ENCODE measurements at places on chromosomes 13 and 19.

DNA sequence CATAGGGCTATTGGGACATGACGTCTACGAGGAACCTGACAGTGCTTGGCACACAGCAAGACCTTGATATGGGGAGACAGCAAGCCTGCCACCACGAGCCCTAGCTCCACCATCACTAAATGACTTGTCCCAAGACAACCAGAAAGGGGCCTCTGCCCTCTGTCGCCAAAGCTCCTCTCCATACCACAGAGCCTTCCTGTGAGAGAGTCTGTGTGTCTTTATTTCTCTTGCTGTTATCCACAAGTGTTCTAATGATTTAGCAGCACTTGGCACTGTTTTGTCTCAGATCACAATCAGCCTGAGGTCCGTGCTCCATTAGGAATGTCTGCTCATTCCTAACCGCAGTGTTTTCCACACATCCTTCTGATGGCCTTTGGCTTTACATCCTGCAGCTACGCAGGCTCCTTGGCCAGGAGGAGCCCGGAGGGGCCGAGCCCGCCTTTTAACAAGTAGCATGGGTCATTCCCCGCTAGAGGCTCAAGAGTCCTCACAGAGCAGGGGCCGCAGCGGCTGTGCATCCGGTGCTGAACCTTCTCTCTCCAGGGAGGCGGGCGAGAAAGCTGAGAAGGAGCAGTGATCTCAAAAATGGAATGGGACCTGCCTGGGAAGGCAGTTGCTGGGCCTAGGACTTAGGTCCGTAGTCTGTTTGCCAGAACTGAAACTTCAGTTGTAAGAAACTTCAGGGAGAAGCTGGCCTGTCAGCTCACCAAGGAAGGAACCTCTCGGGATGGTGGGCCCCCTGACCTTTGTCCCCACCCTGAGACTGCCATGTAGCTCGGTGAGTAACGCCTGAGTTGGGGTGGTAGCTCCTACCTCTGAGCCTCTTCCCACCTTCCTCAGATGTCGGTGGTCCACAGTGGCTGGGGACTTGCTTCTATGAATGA lies 61.1 kb upstream of the HMGB1 start:
- DNase-seq = no peak

DNA sequence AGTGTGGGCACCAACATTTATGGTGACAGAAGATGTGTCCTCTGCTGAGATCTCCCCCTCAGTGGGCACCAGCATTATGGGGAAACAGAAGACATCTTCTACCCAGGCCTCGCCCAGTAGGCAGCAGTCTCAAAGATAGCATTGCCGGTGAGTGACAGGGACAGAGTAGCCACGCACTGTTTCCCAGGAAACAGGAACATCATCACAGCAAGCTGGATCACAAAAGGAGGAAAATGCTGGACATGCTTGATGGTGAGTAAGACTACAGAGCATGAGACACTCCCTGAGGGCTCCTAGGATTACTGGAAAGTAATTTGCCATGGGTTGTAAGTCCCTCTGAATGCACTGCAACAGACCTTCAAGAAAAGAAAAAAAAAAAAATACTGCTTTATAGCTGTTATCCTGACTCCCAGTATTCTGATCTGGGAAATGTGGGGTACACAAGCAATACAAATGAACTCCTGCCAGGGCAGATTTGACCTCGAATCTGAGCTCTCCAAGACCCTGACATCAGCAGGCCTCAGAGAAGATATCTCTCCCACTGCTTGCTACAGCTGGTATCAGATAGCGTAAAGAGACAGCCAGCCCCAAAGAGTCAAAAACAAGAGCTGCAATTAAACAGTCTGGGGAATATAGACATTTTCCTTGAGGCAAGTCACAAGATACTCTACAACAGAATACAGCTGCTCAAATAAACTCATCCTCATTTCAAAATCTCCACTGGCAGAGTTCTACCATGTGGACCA lies 180.4 kb downstream of the RBM26 start:
- DNase-seq = no peak

GRCh38 chr13:49693877-49694276 lies 2.6 kb upstream of the EBPL start:
- no peak for DNase-seq

GRCh38 chr19:35852029-35852780 lies at the start of gene NPHS1:
TSS of gene NPHS1 (minus strand) at chr19:35852504. CDS start at chr19:35851837, 667 bp downstream.
- no peak for DNase-seq

DNA sequence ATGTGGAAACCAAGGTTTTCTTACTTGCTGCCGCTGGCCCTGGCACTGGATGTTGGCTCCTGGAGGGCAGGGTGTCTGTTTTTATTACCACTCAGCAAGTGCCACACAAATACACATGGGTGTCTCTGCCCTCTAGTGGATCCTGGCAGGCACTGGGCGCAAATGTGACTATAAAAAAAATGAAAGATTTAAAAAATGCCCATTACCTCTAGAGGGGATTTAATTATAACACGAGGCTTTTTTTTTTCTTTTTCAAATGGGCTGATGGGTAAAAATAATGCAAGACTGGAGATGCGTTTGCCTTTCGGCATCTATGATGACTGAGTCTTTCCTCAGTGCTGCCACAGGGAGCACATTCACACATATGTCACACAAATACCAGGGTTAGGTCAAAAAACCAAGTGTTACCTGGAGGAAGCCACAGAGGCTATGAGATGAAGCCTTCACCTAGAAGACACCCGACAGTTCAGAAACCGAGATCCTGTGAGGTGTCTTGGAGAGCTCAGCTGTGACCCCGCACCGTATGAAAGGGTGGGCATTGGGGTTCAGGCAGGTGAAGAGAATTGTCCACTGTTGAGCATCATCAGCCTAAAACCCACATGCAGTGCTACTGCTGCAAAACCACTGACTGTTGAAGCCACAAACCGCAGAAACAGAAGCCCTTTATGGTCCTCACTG lies 25.7 kb downstream of the CHAMP1 start:
- DNase-seq = no peak

DNA sequence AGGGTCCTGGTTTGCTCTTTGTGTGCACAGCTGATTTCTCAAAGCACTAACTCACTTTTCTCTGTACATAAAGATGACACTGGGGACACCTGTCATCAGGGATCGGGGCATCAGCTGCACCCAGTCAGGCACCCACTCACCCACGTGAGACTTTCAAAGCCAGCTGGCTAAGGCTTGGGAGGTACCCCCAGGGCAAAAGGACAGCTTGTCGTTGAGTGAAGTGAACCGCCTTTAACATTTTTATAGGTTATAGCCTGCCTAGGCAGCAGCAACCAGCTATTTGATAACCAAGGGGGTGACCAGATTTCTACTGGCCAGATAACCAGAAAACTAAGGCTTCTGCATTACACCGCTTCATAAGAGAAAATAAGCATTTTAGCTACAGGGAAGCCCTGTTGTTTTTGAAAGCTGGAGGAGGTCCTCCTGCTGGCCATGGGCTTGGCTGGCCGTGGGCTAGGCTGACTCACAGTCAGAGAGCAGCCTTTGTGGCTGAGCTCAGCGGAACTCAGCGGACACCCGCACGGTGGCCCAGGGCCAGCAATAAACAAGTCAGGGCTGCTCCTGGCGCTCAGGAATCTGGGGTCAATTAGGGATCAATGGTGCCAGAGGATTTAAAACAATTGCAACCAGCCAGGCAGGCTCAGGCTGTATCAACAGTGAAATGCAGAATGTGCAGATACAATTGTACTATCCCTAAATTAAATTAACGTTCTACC lies 57.1 kb downstream of the ALOX5AP start:
- DNase-seq = peak; percentile 19

- no peak for DNase-seq
Measured at GRCh38 chr19:53518121-53518520, 19.8 kb upstream of the ZNF331 start.

DNA sequence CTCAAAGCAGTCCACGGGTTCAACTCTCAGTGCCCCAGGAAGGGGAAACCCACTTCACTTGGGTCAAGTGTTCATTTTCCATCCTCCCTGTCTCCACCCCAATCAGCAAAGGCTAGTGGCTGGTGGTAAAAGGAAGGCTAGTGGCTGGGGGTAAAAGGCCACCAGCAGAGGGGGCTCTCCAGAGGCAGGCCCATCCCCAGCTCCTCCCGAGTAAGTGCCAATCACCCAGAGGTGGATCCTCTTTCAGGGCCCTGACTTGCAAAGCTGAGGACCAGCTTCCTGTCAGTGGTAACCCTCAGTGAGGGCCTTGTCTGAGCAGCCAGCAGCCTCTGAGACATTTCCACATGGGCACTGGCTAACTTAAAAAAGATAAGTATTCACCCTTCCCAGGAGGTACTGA lies 22.0 kb upstream of the TPT1 start:
- no peak for DNase-seq

DNA sequence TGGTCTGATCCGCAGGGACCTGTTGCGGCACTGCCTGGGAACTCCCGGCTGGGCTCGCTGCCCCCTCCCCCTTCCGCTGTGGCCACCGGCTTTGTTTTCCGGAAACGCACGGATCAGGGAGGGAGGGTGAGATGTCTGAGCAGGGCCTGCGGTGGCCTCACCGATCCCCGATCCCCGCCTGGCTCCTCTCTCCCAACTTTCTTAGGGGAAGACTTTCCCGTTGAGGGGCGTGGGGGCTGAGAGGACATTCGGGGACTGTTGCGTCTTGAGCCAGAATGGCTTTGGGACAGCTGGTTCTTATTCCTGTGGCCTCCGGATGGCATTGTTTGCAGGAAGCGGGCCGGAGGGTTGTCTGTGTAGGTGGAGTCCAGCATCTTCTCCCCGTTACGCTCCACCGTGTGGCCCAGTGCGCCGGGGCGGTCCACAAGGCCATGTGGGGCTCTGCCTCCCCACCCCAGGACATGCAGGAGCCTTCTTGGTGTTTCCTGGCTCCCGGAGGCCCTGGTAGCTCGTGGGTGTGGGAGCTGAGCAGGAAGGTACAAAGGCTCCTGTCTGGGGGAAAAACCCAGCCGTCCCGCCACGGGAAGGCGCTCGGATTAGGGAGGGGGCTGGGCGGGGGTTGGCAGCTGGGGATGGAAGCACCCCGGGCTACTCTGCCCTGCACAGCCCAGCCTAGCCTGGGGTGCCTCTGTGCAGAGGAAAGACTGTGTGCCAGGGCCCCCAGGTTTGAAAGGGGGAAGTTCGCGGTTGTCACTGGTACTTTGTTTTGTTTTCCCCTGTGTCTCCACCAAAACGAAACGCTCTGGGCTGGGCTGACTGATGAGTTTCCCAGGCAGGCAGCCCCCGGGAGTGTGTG lies 1.3 kb downstream of the CSNK1G2 start:
- no peak for DNase-seq

DNA sequence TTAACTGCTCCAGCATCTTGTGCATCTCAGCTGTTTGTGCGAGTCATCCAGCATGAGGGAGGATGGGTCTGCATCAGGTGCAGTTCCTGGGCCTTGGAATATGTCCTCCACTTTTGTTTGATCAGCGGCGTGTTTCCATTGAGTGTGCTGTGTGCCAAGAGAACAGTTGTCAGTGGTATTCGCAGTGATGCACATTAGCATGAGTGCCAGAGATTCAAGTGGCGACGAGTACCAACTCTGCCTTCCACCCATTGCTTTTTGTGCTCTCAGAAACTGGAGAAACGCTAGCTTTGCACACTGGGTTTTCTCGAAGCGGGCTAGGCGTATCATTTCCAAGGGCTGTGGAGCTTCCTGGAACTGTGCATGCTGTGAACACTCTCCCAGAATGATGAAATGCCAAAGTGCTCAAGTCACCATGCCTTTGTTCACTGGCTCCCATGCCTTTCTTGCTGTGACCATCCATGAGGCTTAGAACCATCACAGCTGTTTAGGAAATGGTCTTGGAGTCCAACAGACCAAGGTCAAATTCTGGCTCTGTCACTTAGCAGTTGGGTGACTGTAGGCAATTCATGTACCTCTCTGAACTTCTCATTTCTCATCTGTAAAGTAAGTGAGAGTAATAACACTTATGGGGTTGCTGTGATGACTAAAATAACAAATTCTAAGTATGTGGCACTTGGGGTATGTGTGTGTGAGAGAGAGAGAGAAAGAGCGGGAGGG lies 18.4 kb downstream of the LRCH1 start:
- peak; percentile 71 for DNase-seq
